Thymus (tissue), 14 donors: ENCODE measurements at places on chromosomes 13 and 19. TPM values are rescaled to one million over a fixed set of nuclear protein-coding genes. Genes with fewer than 3 reads are reported as not detected.

ZNF730 gene
- total RNA-seq: 4.4 TPM

- DNase-seq: no peak
Observed at GRCh38 chr13:34750078-34750931, 191.8 kb upstream of the NBEA start.

DNA sequence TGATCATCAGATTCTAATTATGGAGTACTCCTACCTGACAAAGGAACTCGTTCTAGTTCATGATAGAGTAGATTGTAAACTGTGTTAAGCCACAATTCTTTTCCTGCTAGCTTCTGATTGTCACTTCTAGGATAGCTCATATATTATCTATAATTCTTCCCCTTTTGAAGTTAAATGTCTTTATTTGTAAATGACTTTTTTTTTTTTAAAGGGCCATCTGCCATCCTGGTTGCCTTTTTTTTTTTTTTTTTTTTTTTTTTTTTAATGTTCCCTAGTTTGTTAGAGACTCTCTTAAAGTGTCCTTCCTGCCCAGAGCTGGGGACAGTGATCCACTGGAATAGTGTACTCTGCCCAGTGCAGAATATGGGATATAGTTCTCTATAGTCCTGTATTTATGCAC lies 4.3 kb downstream of the CHAMP1 start:
- DNase-seq: no peak

- no peak for DNase-seq
Observed at GRCh38 chr19:14150770-14151661, 14.6 kb upstream of the ASF1B start.

LGALS7B gene
- total RNA-seq: 14.7 TPM

DNA sequence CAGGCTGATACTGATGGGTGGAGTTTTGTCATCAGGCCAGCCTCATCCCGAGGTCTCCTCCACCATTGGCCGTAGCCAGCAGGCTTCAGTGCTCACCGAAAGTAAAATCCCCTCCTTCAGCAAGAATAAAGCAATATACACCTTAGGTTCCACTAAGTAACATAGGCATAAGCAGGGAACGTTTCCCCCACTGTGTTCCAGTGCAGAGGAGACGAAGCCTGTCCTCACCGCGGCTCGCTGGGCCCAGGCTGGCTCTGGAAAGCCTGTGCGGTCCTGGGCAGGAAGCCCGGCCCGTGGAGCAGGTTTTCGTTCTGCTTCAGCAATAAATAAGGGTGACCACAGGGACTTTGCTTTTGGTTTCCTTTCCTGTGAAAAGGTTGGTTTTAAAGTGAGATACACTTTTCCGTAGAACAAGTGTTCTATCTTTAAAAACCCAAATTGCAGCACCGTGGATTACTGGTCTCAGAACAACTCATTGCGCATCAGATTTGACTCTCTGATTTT lies 16.3 kb upstream of the TEX29 start:
- no peak for DNase-seq

GRCh38 chr19:19202707-19203011 lies 555 bp downstream of the NR2C2AP start:
- no peak for DNase-seq
